ENCODE measurements at places on chromosomes 7 and 10. TPM values are rescaled to one million over a fixed set of nuclear protein-coding genes. Genes with fewer than 3 reads are reported as not detected.

ANKRD61 gene
- polyA plus RNA-seq: 0.13 TPM

DMBT1 gene
- 0.04 TPM for polyA plus RNA-seq

CYP26C1 gene
- polyA plus RNA-seq: 0.01 TPM

CDNF gene
- polyA plus RNA-seq: 19.3 TPM

MDH2 gene
- 453 TPM for polyA plus RNA-seq

KEL gene
- 0.30 TPM for polyA plus RNA-seq

NUTM2E gene
- polyA plus RNA-seq: 0.01 TPM

GRCh38 chr10:122085423-122085911 lies 96.5 kb downstream of the TACC2 start:
- DNase-seq: peak; percentile 68

DNA sequence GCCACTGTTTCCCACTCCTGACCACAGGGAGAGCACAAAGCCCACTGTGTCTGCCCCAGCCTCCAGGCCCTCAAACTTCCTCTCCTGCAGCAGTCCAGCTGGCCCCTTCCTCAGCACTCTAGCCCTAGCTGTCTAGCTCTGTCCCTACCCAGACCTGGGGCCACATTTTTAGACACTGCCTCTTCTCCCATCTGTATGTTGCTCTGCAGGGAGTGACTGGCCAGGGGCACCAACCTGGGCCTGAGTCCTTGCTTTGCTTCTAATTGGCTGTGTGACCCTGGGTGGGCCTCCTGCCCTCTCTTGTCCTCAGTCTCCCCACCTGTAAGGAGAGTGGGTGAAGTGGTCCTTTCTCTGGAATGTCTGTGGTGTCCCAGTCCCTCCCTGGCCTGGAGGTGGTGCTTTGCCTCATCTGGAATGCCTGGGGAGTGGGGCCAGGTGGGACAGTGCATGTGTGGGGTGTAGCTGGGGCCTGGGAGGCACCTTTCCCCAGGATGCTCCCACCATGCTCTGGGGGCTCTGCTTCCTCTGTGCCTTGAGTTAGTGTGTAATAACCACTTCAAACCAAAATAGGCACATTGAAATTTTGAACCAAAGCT lies 25.1 kb downstream of the AQP1 start:
- DNase-seq: no peak

DNA sequence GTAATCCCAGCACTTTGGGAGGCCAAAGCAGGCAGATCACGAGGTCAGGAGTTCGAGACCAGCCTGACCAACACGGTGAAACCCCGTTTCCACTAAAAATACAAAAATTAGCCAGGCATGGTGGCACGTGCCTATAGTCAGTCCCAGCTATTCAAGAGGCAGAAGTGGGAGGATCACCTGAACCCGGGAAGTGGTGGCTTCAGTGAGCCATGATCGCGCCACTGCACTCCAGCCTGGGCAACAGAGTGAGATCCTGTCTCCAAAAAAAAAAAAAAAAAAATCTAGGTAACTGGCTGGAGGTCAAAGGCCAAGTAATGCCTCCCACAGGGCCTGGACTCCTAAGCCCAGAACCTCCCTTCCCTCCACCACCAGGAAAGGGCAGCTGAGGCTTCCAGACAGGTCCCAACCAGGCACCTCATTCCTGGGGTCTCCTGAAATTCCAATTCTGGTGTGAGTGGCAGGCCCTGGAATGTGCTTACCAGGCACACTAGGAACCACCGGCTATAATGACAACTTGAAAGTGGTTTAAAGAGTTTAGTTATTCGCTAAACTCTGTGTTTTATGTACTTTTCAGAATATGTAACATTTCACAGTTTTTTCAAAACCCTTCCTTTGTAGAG lies 86.9 kb upstream of the TNRC18 start:
- no peak for DNase-seq

- DNase-seq: no peak
Observed at GRCh38 chr7:158710651-158711102, 6.1 kb upstream of the NCAPG2 start.

DNA sequence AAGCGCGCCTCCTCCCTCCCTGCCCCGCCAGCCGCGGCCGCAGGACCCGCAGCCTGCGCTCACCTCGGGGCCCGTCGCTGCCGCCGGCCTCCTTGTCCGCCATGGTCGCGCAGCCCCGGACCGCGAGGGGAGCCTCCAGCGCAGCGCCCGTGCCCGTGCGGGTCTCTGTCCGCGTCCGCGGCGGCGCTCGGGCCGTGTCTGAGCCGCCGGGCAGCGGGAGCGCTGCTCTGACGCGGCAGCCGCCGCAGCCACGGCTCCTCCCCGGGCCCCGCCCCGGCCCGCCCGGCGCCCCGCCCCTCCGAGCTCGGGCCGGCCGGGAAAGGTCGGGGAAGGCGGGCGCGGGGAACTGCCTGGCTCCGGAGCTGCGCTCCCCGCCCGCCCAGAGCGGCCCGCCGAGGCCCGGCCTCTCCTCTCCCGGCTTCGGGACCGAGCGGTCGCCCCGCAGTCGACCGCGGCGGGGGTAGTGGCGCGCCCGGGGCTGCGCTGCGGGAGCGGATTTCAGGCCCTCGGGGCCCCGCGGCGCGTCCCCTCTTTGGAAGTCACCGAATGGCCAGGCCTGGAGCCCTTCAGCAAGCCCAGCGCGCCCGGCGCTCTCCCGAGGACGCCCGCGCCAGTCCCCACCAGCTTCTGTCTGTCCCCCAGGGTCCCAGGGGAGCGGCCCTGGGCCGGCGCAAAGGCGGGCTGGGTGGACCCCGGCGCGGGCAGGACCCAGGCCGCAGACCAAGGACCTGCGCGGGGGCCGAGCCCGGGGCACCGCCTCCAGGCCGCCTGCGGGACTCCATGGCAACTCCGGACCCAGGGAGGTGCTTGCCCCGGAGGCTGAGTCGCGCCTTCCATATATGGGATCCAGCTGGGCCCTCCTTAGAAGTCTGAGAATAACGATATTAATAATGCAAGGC lies at the start of gene HSPA12A:
Gene HSPA12A (minus strand): TSS at position 200 of the 899 bp plus-strand sequence. CDS start 97 bp downstream, at position 103.
- peak; percentile 83 for DNase-seq

GRCh38 chr10:110781139-110781538 lies 90.6 kb upstream of the PDCD4 start:
- DNase-seq: peak; percentile 29

- DNase-seq: no peak
Observed at GRCh38 chr7:150569245-150569955, 2.2 kb downstream of the GIMAP4 start.

- DNase-seq: no peak
Observed at GRCh38 chr10:89262086-89263051, 10.8 kb upstream of the LIPA start.

GRCh38 chr10:12455766-12456165 lies 106.4 kb downstream of the CAMK1D start:
- DNase-seq: no peak

- no peak for DNase-seq
Observed at GRCh38 chr7:157881048-157881771, 544.4 kb downstream of the DNAJB6 start.

DNA sequence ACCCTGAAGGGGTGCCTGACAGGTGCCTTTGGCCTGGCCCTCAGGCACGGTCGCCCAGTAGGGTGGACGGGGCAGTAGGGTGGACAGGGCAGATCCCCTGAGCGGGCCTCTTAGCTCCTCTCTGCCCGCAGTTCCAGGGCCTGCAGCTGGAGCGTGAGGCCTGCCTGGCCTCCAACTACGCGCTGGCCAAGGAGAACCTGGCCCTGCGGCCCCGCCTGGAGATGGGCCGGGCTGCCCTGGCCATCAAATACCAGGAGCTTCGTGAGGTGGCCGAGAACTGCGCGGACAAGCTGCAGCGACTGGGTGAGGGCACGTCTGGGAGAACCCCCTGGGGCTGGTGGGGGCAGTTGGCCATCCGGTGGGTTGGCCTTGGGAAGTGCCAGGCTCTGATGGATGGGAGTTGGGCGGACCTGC lies 1.7 kb downstream of the VPS37D start:
- DNase-seq: no peak

- DNase-seq: no peak
Observed at GRCh38 chr7:151652111-151652510, 132.4 kb upstream of the RHEB start.

GRCh38 chr10:63670291-63670898 lies 149.2 kb downstream of the REEP3 start:
- DNase-seq: no peak
